ENCODE measurements at places on chromosomes 1 and 21.

DNA sequence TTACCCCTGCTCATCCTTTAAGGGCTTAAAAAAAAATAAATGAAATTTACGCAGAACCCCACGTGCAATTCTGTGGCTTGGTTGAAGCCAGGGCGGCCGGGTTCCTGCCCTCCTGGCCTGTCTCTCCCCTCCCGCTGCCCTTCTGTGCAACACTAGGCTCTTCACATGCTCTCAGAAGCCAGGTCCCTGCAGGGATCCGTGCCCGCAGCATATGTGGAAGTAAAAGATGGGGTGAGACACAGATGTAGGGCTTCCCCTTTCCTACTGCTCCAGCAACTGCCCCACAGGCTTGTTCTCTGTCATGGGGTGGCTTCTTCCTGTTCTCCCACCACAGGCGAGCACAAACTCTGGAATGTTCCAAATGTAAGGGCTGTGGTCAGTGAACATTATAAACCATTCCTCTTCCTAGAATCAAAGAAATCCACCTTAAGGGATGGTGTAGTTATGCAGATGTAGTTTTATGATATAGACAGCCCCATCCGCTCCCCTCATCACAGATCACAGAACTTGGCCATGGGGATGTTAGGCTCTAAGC lies 535.4 kb downstream of the KIF26B start:
- no peak for DNase-seq

GRCh38 chr1:173421789-173422188 lies 55.3 kb upstream of the PRDX6 start:
- DNase-seq, result no peak

GRCh38 chr1:32592943-32593342 lies 53.7 kb downstream of the ZBTB8A start:
- DNase-seq, result no peak

DNA sequence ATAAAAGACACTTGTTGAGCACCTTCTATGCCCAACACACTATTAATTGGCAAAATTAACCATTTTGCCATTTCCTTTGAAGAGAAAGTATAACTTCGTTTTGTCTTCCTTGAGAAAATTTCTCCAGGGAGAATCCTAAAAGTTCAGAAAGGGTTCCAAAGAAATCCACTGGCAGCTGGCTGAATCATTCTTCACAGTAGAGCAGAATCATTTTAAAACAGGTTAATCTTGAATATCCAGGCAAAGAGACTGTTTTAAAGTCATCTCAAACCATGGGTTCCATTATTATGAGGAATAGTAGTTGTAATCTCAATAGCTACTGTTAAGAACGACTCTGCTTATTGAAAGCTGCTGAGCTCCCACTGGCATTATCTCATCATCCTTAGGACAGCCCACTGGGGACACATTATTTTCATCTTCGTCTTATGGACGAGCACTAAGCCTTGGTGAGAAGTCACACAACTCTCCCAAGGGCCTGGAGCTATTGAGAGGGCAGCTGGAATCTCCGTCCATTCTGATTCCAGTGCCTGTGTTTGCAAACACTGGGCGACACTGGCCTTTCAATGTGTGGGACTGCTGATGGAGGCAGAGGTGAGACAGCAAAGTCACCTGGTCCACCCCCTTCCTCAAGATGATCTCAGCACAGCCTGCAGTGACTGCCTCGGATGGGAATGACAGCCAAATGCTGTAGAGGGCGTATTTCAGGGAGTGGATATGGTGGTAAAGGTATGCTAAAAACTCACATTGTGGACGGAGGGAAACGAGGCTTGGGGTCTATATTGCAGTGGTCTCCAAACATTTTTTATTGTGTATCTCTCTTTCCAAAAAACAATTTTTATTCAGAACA lies 15.3 kb upstream of the PGBD5 start:
- DNase-seq, result no peak

DNA sequence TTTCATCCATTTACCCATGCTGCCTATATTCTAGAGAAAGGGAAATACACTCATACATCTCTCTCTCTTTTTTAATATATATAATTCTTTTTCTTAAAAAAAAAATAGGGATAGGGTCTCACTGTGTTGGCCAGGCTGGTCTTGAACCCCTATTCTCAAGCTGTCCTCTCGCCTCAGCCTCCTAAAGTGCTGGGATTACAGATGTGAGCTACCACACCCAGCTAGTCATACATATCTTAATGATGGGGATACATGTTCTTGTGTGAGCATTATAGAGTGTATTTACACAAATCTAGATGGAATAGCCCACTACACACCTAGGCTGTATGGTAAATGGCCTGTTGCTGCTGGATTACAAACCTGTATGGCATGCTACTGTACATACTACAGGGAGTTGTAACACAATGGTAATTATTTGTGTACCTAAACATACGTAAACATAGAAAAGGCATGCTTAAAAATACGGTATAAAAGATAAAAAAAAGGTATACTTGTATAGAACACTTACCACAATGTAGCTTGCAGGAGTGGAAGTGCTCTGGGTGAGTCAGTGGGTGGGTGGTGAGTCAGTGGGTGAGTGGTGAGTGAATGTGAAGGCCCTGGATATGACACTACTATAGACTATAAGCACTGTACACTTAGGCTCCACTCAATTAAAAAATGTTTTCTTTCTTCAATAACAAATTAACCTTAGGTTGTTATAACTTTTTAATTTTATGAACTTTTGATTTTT lies 72.9 kb downstream of the IVNS1ABP start:
- DNase-seq, result peak; percentile 71

DNA sequence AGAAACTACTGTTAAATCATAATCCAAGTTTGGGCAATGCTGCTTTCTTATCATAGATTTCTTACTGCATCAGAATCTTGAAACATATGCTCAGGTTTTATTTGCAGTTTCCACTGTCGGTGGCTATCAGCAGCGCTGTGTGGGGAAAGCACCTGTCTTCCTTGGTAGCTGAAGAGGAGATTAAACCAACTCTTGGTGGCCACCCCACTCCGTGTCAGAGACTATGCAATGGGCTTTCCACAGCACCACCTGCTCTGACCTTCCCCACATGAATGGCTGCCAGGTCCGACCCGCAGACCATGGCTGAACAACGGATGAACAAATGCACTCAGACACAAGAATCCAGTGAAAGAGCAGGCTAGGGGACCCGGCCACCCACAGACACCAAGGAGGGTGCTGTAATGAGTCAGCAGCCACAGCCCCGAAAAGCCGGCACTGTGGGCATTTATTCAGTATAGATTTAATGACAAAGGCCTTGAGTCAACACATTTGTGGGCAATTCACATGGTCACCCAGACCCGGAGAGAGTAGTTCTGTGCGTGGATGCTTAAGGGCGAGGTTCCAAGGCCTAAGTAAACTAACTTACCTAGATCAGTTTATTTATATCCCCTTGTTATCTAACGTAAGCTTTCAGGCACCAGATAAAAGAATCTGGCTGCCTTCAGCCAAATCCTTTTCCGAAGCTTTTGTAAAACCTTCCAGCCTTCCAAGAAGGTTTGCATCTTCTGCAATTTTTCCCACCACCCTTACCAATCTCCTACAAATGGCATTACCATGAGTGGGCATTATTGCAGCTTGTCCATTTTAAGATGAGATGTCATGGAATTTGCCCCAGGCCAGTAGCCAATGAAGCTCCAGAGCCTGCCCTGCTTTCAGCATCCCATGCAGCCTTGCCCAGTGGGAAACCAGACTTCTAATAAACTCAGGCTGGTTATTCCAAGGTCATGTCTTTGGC lies 82.7 kb downstream of the HLCS start:
- DNase-seq, result no peak

DNA sequence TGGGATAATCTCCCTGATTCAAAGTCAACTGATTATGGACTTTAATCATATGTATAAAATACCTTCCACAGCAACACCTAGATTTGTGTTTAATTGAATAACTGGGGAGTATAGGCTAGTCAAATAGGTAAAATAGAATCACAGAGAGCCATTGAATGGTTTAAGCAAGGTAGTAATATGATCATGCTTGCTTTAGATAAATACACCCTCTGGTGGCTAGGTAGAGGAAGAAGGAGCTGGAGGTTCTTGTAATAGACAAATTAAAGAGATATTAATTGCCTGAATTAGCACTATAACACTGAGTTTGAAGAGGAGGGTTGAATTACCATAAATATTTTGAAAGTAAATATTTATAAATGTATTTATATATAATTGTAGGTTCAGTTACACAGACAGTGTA lies 40.3 kb downstream of the DIRAS3 start:
- no peak for DNase-seq

DNA sequence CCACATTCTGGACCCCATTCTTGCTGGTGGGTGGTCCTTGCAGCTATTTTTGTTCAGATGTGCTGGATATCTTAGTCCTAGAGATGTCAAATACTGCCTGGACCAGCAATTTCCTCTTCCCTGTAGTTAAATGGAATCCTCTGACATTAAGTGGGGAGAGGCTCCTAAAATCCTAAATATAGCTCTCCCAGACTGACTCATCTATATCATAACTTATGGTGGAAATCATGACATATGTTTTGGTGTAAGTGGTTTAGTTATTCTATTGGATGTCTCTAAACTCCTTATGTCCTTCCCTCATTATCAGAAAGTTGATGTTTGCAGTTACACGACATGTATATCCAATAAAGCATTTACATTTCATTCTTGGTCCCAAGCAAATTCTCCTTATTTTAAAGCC lies 73.1 kb downstream of the KCNJ6 start:
- no peak for DNase-seq

GRCh38 chr1:68346188-68346808 lies 103.5 kb downstream of the RPE65 start:
- no peak for DNase-seq

DNA sequence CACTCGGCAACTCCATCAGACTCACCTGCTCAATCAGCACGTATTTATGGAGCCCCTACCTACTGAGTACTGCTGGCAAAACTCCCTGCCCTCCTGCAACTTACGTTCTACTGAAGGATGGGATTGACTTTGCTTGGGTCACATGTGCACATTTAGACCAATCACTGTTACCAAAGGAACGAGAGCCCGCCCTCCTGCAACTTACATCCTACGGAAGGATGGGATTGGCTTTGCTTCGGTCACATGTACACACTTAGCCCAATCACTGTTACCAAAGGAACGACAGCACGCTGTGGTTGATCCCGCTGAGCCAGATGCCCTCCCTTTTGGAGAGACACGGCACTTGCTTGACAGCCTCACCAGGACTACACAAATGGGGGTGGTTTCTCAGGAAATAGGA lies 46.0 kb downstream of the UBIAD1 start:
- no peak for DNase-seq

DNA sequence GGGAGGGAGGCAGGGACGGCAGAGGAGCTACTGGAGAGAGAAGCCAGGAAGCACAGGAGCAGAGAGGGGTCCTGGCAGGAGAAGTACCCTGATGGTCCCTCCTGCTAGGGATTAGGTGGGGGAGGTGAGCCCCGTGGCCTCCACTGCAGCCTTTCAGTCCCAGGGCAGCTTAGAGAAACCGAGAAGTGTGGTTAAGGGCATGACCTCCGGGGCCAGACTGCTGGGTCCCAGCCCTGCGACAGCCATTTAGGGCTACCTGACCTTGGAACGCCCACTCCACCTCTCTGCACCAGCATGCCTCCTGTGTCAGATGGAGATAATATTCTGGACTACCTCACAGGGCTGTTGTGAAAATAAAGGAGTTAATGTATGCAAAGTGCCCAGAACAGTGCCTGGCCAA lies 47.4 kb downstream of the KCNN3 start:
- DNase-seq, result no peak

DNA sequence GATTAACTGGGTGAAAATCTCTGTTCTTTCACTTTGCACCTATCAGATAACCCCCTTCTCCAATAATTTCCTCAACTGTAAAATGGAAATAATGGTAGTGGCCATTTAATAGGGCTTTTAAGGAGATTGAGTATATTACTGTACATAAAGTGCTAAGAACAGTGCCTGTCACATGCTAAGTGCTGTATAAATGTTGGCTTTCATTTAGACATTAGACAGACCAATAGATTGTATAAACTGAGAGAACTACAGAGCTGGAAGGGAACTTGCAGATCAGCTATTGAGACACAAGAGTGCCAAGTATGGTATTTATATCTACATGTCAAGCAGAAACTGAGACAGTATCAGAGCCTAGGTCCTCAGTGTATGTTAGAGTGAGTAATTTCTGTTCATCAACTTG lies 934.7 kb downstream of the PLA2G4A start:
- DNase-seq, result no peak

DNA sequence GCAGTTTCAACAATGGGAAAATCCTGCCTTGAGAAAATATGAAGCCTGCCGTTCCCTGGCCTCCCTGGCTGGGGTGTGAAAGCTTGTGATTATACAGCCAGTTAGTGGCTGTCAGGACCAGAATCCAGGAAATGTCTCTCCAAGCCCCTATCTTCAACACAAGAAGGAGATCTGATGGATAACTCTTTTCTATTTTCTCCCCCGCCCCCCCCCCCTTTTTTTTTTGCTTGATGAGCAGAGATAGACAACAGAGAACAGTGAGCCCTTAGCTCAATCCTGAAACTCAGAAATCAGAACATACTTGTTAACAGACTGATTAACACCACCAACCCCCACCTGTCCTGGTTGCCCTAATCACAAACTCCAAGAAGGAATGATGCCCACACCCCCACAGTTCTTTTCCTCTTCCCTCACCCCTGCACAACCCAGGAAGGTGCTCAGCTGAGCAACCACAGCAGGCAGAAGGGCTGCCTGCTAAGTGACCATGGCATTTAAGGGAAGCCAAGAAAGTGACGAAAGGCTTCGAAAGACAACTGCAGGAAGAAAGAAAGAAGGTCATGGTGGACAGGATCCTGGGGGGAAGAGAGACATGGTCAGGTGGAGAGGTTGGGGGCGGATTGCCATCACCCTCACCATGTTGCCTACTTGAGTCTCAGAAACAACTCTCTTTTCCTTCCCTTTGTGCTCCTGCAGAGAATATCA lies 12.3 kb upstream of the DENND2D start:
- DNase-seq, result no peak

GRCh38 chr1:209626346-209627026 lies 25.7 kb downstream of the LAMB3 start:
- DNase-seq, result no peak

DNA sequence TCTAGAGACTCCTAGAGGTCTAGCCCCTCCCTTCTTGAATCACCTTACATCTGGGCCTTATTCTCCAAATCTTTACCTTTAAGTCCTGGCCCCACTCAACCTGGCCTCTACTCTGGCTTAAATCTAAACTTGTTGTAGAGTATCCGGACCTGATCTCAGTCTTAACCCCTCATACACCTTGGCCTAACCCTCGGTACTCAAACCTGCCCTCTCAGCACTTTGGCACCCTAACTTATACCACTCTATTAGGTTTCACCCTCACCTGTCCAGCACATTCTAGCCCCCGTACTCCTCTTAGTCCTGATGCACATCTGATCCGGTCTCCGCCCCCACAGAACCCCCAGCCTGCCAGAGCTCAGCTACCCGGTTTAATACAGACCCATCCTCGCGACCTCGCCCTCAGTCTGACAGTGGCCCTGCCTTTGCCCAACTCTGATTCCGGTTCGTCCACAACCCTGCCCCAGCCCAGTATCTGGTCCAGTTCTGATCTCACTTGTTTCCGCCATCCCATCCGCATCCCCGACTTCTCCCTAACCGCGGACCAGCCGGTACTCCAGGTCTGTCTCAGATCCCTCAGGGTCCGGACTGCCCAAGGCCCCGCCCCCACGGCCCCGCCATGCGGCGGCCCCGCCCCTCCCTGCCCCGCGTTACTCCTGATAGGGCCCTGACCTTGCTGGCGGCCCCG lies 1.5 kb downstream of the TRIM62 start:
- DNase-seq, result no peak

All from stimulated activated CD4-positive, alpha-beta T cell treated with anti-CD3 and anti-CD28 coated beads, Interleukin-15, amount 100 ng/mL, for 24 hours (primary cell).